ENCODE measurements at places on chromosomes 1 and 21.
A peak's percentile ranks its signal among the peaks of the same experiment; 100 is the strongest.

DNA sequence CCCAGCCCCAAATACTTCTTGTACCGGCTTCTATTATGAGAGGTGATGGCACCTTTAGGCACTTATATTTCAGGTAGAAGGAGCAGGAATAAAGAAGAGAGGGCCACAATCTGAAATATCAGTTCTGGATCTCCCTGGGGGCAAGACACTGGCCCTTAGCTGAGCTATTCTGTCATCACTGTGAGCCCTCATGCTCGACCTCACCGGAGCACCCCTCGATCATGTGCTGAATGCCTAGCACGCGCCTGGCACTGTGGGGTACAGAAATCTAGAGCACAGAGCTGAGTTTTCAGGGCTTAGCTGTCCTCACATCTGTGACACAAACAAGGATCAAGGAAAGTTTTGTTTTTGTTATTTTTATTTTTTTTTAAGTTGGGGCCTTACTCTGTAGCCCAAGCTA is 7.6 kb upstream of the MX1 start:
- no peak for DNase-seq

GRCh38 chr1:59926381-59927123 is at the start of gene CYP2J2:
CYP2J2 (minus strand) TSS chr1:59926773; CDS start chr1:59926746, 27 bp downstream.
- no peak for DNase-seq

DNA sequence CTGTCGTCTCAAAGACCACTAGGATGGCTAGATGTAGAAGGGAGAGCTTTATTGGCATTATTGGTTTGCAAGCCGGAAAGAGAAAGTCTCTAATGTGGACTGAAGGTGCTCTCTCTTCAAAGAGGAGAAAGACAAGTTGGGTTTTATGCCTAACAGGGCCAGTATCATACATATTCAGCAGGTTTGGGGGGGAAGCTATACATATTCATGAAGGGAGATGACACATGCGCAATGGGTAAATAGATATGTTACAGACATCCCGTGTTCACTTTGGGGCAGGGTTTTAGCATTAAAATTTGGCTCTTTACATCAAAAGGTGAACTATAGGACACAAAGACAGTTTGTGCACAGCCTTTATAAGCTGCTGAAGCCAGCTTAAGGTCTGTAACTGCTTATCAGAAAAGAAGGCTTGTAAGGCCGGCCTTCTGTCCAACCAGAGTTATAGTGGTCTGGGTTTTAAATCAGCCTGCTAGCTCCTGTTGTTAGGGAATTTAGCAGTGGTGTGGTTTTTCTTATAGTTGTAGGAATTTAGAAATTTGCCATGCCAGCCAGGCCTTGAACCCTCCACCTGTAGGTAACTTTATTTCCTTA is 46.5 kb upstream of the LRRN2 start:
- no peak for DNase-seq

DNA sequence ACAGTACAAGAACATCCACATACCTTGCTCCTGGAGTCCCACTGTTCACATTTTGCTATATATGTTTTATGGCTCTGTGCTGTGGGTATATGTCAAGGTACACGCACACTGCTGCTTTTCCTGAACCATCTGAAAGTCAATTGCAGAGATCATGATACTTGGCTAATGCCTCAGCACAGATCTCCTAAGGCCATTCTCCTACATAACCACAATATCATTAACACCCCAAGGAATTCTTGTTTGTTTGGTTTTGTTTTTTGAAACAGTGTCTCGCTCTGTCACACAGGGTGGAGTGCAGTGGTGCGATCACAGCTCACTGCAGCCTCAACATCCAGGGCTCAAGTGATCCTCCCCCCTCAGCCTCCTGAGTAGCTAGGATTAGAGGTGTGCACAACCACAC is 16.0 kb downstream of the CTNNBIP1 start:
- DNase-seq, result no peak

GRCh38 chr1:11831945-11832725 is 15.4 kb downstream of the NPPA start:
- DNase-seq, result no peak

DNA sequence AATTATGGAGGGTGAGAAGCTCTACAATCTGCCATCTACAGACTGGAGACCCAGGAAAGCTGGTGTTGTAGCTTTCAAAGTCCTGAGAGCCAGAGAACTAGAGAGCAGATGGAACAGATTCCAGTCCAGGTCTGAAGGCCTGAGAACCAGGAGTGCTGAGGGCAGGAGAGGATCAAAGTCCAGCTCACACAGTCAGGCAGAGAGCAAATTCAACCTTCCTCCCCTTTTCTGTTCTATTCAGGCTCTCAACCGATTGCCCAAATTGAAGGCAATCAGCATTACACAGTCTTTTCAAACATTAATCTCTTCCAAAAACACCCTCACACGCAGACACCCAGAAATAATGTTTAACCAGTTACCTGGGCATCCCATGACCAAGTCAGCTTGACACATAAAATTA is 2.5 kb upstream of the TMPRSS2 start:
- DNase-seq, result no peak

DNA sequence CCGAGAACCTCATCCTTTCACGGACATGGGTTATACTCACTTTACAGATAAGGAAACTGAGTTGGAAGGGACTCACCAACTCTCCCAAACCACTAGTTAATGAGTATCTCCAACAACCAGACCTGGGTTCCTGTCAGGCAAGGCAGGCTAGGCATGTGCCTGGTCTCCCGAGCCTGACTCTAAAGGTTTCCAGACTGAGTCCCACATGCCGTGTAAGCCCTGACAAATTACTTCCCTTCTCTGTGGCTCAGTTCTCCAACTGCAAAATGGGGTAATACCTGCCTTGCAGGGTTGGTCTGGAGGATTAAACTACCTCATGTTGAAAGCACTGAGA is 34.3 kb downstream of the SSBP3 start:
- no peak for DNase-seq

- no peak for DNase-seq
Observed at GRCh38 chr1:157968946-157969345, 24.5 kb upstream of the KIRREL1 start.

DNA sequence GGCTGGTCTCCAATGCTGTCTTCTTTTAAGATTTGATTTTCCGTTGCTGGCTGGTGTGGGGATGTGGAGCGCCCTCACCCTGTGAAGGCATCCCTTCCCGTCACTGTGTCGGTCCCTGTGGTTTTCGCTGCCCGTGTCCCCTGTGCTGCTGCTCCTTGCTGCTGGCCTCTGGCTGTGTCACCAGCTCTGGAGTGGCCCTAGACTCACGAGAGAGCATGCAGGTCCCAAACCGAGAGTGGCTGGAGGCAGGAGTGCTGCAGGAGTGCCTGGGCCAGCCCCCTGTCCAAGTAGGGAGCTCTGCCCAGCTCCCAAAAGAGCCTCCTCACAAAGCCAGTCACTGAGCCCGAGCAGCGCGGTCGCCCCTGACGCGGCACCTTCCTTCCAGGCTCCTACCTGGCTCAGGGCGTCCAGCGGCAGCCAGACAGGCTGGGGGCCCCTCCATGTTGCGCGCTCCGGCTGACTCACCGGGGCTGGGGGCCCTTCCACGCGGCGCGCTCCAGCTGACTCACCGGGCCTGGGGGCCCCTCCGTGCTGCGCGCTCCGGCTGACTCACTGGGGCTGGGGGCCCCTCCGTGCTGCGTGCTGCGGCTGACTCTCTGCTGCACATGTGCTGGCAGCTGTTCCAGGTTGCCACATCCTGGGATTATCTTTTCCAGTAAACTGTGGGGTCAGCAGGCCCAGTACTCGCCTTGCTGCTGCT is 106.7 kb upstream of the COL6A1 start:
- no peak for DNase-seq

DNA sequence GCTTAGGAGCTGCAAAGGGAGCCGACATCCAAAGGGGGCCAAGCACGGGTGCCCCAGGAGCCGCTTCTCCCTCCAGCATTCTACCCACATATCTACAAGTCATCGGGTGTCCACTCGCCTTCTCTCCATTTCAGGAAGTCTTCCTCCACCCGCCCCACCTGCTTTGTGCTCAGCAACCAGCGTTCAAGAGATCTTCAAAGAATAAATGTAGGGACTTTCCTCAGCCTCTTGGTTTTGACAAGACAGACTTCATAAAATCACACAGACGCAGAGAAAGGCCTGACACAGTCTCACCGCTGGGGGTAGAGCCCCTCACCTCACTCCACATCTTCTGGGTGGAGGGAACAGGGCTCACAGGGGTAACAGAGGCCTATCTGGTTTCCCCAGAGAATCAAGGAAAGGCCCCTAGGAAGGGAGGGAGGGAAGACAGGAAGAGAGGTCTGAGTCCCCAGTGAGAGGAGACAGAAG is 49.5 kb downstream of the SSBP3 start:
- DNase-seq, result no peak

- no peak for DNase-seq
Observed at GRCh38 chr1:15214527-15214926, 32.5 kb upstream of the FHAD1 start.

DNA sequence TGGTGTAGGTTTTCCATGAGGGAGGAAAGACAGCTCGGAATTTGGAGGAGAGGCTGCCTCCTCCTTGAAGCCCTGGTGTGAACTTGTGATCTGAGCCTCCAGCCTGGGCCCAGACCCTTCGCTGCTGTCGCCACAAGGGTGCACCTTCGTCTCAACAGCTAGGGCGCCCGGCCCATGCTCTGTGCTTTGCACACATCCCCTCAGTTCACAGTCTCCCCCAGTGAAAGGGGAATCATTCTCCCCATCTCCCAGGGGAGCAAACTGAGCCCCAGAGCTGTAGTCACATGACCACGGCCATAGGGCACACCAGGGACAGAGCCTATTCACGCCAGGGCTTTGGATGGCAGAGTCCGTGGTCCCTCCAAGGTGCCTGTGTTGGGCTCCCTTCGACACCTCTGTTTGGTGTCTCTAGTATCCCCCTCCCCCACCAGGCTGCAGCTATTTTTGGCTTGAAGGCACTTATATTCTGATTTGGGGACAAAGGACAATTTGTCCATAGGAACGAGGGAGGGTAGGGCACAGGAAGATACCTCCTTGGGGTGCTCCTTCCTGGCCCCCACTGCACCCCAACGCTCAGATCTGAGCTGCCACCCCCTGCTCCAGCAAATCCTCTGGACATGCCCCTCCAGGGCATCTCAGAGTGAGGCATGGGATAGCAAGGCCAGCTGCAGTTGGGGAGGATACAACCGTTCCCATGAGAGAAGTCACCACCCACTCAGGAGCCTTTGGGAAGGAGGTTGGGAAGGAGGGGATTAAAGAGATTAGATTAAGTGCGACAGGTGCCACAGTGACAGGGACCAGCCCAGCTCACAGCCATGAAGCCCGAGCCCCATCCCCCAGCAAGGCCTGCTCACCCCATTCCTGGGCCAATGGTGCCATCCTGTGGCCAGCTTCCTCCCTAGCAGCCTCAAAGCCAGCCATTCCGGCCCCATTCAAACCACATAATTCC is 15.7 kb downstream of the MATN1 start:
- DNase-seq, result peak; percentile 20

DNA sequence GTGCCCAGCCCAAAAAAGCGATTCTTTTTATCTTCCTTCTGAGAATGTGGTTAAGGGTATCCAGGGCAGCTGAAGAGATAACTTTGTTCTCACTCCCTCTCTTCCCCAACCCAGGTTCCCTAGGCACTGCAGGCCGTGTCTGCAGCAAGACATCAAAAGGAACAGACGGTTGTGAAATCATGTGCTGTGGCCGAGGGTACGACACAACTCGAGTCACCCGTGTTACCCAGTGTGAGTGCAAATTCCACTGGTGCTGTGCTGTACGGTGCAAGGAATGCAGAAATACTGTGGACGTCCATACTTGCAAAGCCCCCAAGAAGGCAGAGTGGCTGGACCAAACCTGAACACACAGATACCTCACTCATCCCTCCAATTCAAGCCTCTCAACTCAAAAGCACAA is 11.4 kb downstream of the WNT2B start:
- DNase-seq, result no peak

- no peak for DNase-seq
Observed at GRCh38 chr1:181061891-181062835, 26.3 kb upstream of the IER5 start.

DNA sequence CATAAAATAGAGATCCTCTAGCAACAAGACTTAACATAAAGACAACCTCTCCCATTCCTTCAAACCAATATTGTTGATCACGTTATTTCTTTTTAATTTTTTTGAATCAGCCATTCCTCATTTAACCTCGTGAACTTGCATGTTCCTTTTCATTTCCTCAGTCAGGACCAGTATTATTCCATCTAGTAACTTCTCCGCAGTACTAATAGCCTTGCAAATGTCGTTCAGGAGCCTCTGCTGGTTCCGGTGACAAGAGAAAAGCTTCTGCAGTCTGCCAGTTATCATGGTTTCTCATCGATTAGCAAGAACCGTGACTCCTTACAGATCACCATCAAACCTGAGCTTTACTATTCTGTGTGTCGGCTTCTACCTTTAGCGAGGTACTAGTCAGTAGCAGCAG is 3.0 kb downstream of the APP start:
- no peak for DNase-seq

- DNase-seq, result no peak
Observed at GRCh38 chr1:212792396-212792908, 758 bp downstream of the TATDN3 start.

DNA sequence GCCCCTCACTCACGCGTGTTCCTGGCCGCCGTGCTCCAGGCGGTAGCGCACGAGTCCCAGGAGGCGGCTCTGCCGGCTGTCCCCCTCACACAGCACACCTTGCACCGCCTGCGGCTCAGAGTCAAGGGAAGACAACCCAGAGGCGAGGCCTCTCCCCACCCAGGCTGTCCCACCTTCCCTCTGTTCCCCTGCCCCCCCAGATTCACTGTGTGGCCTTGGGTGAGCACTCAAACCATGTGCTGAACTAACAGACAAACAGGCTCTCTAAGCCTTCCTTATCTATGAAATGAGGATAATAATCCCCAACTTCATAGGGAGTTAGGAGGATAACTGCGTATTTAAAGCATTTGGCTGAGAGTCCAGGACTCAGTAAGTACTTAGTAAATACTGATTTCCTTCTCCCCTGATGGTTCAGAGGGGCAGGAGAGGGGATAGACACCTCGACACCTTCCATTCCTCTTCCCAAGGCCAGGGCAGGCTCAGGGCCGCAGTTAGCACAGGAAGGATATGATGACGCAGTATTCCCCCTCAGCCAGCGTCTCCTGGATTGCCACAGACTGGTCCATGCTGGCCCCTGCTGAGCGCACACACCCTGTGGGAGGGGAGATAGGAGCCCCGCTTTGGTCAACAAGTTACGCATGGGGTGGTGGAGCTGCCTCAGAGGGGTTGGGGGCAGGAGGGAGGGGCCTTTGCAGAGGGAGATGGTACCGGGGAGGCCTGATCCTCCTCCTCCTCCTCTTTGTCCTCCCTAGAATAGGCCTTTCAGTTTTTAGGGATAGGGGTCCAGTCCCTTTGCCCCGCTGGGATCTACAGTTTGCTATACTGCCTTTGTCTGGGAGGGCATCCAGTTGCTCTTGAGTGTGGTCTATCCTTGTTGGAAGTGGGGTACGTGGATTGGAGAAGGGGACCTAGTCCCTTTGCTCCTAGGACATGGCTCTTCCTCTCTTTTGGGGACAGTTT is 830 bp downstream of the INPP5B start:
- DNase-seq, result no peak

DNA sequence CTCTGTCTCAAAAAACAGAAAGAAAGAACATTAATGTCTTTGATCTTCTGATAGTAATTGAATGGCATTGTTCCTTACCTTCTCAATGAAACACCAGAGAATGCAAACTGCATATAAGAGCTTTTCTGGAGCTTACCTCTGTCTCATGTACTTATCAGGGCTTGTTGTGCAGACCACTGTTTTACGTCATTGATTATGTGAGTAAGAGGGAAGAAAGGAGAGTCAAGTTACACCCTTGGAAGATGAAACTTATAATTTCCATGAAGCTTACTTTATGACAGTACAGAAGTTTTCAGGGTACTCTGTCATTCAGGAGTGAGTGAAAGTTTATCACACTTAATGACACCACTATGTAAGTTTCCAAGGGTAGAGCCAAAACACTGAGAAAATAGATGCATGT is 49.0 kb upstream of the MAB21L3 start:
- DNase-seq, result no peak

All from stimulated activated CD8-positive, alpha-beta memory T cell treated with anti-CD3 and anti-CD28 coated beads, Interleukin-4, amount 100 ng/mL, for 1 hour (primary cell).